ENCODE measurements at places on chromosomes 1 and 21. TPM values are rescaled to one million over a fixed set of nuclear protein-coding genes. Genes with fewer than 3 reads are reported as not detected.

GRCh38 chr1:27428316-27429028 lies 36.0 kb downstream of the GPR3 start:
- no peak for DNase-seq

DNA sequence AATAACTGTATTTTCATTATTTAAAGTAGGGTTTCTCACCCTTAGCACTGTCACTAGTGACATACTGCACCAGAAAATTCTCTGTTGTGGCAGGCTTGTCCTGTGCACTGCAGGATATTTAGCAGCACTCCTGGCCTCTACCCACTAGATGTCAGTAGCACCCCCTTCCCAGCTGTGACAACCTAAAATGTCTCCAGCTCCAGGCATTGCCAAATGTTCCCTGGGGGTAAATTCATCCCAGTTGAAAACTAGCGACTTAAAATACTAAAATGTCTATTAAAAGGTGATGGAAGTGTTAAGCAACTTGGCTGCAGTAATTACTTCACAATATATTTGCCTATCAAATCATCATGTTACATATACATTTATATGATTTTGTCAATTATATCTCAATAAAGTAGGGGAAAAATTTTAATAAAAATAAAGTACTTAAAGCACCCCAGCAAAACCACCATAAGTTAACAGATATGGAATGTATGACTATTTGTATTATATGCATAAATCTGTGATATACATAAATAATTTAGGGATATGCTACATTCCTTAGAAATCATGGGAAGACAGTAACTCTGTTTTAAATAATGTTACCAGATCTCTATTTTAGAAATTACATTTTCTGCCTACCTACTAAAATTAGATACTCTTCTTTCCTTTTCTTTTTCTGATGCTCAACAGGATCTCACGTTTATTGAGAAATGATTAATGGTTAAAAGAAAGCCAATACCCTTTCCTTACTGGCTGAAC lies 74.6 kb downstream of the ARID4B start:
- DNase-seq = peak; percentile 71

- no peak for DNase-seq
These were observed 43.7 kb downstream of the HENMT1 start for GRCh38 chr1:108617008-108617723.

GRCh38 chr1:201597551-201598230 lies 58.8 kb downstream of the NAV1 start:
- DNase-seq = peak; percentile 69

- DNase-seq = no peak
These were observed 167.8 kb downstream of the DHRS3 start for GRCh38 chr1:12450090-12450755.

DNA sequence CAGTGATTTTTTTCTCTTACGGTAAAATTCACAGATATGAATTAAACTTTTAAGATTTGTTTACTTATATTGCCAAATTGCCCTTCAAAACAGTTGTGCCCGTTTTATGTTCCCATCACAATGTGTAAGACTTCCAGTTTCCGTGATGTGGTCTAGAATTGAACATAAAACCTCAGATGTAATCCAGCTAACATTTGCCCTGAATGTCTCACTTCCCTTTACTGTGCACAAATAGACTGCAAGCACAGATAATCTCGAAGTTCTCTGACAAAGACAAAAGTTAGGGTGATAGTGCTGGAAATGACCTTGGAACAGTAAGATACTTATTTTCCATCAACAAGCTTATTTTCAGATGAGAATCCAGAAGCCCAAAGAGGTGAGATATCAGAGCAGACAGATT lies 177.5 kb downstream of the ZZZ3 start:
- no peak for DNase-seq

GRCh38 chr1:238264951-238265350 lies 374.2 kb upstream of the ZP4 start:
- no peak for DNase-seq

- no peak for DNase-seq
These were observed 3.7 kb upstream of the TMEM9 start for GRCh38 chr1:201157949-201158348.

DNA sequence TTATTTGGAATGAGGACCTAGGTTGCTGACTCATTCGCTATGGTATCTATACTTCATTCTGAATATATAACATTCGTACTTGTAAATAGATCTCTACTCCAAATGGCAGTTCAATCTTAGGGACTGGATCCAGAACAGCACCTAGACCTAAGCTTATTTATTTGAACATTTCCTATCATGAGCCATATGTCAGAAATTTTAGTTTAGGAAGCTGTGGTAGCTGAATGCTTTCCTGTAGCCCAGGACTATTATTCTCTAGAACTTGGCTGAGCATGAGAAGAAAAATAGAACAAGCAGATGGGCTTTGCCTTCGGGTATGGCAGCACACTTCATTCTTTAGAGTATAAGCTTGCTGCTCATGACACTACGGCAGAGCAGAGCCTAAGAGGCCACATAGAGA lies 1114.4 kb upstream of the B3GALT2 start:
- no peak for DNase-seq

DNA sequence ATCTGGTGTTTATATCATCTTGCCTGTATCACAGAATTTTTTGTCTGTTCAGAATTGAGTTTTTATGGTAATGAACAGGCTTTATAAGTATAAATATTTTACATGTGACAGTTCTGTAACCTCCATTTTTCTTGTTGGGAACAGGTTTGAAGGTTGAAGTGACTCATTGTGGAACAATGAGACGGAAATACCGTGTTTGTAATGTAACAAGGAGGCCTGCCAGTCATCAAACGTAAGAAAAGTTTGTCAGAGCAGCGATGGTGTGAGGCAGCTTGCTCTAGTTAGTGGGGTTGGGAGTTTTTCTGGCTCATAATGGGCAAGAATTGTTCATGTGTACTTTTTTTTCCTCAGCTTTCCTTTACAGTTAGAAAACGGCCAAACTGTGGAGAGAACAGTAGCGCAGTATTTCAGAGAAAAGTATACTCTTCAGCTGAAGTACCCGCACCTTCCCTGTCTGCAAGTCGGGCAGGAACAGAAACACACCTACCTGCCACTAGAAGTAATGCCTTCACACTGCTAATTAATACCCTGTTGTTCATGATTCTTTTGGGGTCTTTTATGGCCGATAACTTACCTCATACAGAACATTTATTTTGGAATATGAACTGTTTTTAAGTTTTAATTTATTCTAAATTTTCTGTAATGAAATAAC lies 75.2 kb upstream of the TEKT2 start:
- no peak for DNase-seq

- no peak for DNase-seq
These were observed 38.8 kb upstream of the CTBS start for GRCh38 chr1:84613026-84613425.

- DNase-seq = no peak
These were observed 14.2 kb upstream of the MCOLN3 start for GRCh38 chr1:85062425-85063026.

GRCh38 chr1:46086576-46086975 lies 45.9 kb downstream of the PIK3R3 start:
- DNase-seq = no peak

DNA sequence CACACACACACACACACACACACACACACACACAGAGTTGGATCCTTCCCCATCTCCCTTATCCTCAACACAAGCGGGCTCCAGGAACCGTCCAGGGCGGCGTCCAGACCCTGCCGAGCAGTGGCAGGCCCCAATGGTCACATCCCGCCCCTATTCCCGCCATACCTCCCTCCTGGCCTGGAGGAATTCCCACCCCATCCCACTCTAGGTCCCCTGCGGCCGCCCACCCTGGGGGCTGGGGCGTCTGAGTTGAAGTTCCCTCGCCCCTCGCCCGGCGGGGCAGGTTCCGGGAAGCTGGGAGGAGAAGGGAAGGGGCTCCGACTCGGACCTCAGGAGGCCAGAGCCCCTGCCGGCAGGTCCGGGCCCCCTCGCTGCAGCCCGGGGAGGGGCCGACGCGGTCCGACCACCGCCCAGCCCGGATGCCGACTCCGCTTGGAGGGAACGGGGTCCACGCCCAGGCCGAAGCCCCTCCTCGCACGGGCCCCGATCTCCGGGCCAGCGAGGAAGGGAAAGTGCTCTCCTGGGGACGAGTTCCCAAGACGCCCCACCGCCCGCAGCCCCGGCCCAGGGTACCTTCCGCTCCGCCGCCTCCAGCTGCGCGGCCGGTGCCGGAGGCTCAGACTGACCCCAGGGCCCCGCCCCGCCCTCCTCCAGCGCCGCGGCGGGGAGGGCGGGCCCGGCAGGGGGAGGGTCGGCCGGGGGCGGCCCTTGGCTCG lies at the start of gene RHOC:
TSS of gene RHOC (minus strand) at position 623 of the 716 bp plus-strand sequence. CDS start 3,328 bp downstream, outside the sequence.
- peak; percentile 73 for DNase-seq

- no peak for DNase-seq
These were observed 43.6 kb upstream of the IFFO2 start for GRCh38 chr1:19000065-19000464.

GRCh38 chr1:221292652-221293051 lies 413.4 kb downstream of the HLX start:
- DNase-seq = no peak

GRCh38 chr1:219883400-219884332 lies 44.7 kb downstream of the SLC30A10 start:
- no peak for DNase-seq

DNA sequence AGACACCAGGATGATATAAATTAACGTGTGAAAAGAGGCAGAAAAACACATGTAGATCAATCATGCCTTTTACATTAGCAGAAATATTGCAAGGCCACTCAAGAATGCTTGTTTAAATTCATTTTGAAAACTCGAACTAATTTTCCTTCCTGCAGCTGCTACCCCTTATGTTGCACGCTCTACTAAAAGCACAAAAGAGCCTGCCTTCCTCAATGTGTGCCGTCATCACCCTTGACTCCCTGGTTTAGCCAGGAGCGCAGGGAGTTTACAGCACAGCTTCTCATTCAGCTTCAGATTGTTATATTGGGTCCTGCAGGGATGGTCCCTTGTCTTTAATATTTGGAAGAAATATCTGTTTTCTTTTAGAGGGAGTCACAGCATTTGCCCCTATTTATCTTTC lies 10.1 kb upstream of the ST6GALNAC5 start:
- DNase-seq = no peak

GRCh38 chr1:231702804-231703203 lies 76.2 kb downstream of the DISC1 start:
- no peak for DNase-seq

DNA sequence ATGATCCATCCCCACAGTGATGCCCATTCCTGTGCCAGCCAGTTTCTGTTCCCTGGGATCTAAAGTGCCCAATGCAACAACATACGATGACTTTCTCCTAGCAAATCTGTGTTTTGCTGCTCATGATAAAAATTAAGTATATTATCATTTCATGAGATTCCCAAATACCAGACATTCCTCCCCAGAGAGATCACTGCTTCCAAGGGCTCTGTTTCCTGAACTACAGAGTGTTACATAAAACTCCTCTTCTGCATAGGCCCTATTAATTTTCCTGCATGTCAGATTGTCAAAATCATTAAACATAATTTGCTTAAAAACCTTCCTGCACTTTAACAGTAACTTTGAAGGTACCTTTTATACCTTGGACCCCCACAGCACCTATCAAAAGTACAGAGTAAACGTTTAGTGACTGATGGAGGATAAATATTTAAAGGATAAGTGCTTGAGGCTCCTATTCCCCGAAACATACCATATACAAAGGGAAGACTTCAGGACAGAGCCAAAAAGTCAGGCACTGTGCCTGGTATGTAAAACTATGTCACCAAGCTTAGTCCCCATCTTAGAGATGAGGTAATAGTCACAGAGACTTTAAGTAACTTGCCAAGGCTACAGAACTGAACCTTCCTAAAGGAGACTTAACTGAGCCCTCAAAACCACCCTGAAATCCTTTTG lies 50.2 kb downstream of the SLC25A24 start:
- no peak for DNase-seq

DNA sequence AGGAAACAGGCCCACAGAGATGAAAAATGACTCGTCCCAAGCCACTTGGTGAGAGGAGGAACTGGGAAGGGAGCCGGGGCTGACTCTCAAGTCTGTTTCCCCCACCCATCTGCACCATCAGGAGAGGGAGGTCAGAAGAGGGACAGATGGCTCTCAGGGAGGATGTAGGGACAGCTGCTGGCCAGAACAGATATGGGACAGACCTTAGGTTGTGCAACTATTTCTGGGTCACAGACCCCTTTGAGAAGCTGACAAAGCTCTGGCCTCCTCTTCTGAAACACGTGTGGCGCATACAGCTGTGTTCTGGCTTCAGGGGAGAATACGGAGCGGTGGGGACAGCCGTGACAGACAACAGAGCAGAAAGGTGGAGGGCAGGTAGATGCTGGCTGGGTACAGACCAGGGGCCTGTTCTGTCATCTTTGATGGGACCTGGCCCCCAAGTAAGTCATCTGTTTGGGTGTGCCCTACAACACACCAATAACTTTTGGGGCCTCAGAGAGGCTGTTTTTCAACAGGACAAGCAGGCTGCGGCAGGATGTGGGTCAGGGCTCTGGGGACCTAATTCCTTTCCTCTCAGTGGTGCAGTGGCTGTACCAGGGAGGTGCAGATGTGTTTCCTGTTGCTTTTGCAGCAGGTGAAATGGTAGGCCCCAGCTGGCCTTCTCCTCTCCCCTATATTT lies 7.3 kb downstream of the SH3BGRL3 start:
- DNase-seq = no peak

- DNase-seq = no peak
These were observed 1.3 kb downstream of the GPR157 start for GRCh38 chr1:9127395-9128165.

- DNase-seq = no peak
These were observed 40.2 kb downstream of the GPR161 start for GRCh38 chr1:168096296-168097165.

- DNase-seq = no peak
These were observed 47.3 kb upstream of the PLPPR4 start for GRCh38 chr1:99216956-99217355.

DNA sequence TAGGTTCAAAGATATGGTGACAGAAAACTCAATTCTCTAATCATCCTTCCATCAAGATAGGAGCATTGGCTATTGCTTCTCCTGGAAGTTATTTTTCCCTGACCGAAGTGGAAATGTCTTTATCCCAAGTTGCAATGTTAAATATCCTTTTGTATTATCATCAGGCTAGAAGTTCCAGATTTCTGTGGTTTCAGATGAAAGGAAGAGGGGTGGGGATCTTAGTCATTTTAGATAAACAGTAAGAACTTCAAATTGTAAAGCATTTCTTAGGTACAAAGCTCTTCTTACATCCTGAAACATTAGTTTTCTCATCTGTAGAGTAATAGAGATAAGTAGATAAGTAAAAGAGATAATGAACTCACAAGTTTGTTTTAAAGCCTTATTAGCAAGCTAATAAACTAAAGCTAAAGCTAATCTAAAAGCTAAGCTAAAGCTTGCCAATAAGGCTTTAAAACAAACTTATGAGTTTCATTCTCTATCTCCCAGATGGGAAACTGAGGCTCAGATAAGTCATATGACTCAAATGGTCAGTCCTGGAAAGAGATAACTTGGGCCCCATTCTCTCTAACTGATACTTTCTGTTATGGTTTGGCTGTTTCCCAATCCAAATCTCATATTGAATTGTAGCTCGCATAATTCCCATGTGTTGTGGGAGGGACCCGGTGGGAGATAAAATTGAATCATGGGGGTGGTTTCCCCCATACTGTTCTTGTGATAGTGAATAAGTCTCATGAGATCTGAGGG lies 99.2 kb upstream of the KCNK2 start:
- DNase-seq = no peak

Gene LCE1F
- not detected for total RNA-seq

Gene CITED4
- 3.6 TPM for total RNA-seq

Gene ILDR2
- total RNA-seq = 1.2 TPM

Gene BLACAT1
- total RNA-seq = 2.2 TPM

Gene GUCA2A
- not detected for total RNA-seq

Gene LCE1B
- total RNA-seq = not detected

Gene HAO2
- not detected for total RNA-seq

Gene SPOCD1
- total RNA-seq = 1.5 TPM

Gene TRNP1
- total RNA-seq = 4.2 TPM

Gene FPGT
- 11.7 TPM for total RNA-seq

Gene PKN2
- 51.0 TPM for total RNA-seq

Data from endothelial cell (in vitro differentiated cells).